Adipocyte (in vitro differentiated cells): ENCODE measurements at places on chromosomes 12 and 14.

DNA sequence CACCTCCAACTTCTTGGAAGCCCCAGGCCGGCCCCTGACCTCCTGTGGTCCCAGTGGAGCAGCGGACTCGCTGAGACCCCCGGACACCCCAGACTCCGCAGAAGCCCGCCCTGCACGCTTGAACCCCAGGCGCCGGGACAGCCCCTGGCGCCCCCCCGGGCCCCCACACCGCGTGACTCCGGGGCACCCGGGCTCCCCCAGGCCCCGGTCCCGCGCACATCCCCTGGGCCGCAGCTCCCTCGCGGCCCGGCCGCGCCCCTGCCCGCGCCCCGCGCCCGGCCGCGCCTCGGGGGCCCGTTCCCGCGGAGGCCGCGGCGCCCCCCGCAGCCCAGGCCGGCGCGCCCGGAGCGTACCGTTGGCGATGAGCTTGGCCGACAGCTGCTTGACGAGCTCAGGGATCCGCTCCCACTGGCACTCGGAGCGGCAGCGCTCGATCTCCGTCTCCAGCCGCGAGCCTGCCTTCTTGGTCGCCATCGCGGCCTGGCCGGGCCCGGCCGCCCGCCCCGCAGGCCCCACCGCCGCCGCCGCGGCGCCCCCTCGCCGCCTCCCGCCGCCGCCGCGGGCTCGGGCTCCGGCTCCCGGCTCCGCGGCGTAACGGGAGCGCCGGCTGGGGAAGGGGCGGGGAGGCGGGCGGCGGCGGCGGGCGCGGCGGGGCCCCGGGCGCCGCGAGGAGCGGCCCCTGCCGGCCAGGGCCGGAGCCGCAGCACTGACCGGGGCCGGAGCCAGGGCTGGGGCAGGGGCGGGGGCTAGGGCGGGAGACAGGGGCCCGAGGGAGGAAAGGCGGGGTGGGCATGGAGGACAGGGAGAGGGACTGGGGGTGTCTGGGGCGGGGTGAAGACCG lies at the start of gene TTC7B:
Gene TTC7B, minus strand, starts transcription at position 609 of the 841 bp plus-strand sequence. Its CDS starts 135 bp downstream, at position 474.
- peak; percentile 84 for DNase-seq

- peak; percentile 19 for DNase-seq
These were observed 3.0 kb upstream of the PIGH start for GRCh38 chr14:67602995-67603545.

- no peak for DNase-seq
These were observed 13.0 kb upstream of the CDC42BPB start for GRCh38 chr14:103070263-103070885.

GRCh38 chr12:90299666-90300065 lies 591.0 kb upstream of the ATP2B1 start:
- peak; percentile 16 for DNase-seq

- no peak for DNase-seq
These were observed 48.4 kb downstream of the ELK3 start for GRCh38 chr12:96242597-96242996.

GRCh38 chr12:7716381-7716780 lies 5.1 kb downstream of the DPPA3 start:
- DNase-seq, result no peak

GRCh38 chr14:57150449-57150848 lies 118.3 kb downstream of the EXOC5 start:
- no peak for DNase-seq

DNA sequence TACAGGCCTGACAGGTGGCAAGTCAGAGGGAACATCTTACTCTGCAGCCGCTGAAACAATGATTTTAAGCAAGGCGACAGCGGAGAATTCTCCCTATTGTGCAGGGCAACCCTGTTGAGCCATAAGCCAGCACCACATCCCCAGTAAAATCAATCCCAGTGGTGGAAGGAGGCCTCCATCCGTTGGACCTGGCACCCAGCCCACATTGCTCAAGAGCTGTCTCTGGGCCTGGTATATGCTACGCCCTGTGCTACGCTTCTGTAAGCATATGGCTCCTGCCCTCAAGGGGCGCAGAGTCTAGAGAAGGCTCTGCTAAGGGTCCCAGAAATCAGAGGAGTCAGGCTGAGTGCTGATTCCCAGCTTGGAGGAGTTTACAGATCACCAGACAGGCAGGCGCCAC lies 265.5 kb downstream of the CACNA1C start:
- peak; percentile 15 for DNase-seq

- DNase-seq, result peak; percentile 1
These were observed 320.2 kb upstream of the SFSWAP start for GRCh38 chr12:131390412-131391334.
